ENCODE measurements at places on chromosomes 13 and 19.

GRCh38 chr19:2488942-2489731 lies 13.2 kb downstream of the GADD45B start:
- no peak for DNase-seq

GRCh38 chr13:92300651-92301050 lies 902.2 kb downstream of the GPC5 start:
- no peak for DNase-seq

DNA sequence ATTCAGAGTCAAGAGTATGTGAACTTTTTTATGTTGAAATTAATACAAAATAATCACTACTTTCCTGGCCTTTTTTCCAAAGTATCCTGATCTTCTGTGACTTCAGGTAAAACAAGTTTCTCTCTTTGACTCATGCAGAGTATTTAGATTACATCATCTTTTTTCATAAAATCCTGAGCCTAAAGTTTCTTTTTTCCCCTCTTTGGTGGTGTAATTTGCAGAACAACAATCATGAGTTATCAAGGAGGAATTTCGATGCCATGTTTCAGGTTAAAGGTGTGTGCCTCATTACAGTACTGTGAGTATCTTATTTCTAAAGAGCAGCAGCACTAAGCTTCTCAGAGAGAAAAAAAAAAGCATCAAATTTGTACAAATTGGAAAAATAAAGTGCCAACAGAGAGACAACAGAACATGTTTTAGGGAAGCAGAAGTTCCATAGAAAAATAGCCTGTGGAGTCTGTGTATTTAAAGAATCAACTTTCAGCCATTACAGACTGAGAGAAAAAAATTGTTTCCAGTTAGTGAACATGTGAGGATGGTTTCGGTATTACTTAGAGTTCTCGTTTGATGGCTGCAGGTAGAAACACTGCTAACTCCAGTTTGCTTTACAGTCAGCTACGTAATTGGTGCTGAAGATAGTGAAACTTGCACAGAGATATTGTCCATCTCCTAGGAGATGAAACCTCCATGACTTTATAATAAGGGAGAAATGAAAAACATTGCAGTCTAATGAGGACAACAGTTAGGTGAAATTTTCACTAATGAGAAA lies 78.1 kb upstream of the PCDH9 start:
- peak; percentile 70 for DNase-seq

DNA sequence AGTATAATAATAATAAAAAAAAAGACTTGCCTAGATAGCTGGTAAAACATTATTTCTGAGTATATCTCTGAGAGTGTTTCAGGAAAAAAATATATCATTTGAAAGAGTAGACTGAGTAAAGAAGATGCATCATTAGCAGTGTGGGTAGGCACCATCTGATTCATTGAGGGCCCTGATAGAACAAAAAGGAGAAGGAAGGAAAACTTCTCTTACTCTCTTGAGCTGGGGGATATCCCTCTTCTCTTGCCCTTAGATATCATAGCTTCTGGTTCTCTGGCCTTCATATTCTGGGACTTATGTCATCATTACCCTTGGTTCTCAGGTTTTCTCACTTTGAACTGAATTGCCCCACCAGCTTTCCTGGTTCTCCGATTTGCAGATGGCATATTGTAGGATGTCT lies 177.6 kb upstream of the EDNRB start:
- DNase-seq: no peak

GRCh38 chr13:53848366-53848961 lies 819.9 kb downstream of the OLFM4 start:
- DNase-seq: no peak

DNA sequence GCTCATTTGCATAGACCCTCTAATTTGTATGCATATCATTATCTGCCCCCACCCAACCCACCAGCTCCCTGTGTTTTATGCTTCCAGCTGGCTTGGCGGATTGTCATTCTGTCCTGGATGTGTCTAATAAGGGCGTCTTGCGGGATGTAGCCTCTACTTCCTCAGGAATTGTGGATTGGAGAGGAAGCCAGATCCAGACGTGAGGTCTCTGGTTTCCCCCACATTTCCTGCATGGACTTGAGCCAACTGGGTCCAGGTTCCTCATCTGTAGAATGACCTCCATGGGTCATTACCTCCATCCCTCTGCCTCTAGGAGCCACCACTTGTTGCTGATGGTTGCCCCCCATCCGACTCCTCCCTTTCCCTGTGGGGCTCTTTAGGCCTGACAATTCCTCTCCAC lies 7.3 kb downstream of the TNFSF14 start:
- DNase-seq: no peak

GRCh38 chr19:16522559-16523377 lies 19.5 kb downstream of the CHERP start:
- DNase-seq: no peak

DNA sequence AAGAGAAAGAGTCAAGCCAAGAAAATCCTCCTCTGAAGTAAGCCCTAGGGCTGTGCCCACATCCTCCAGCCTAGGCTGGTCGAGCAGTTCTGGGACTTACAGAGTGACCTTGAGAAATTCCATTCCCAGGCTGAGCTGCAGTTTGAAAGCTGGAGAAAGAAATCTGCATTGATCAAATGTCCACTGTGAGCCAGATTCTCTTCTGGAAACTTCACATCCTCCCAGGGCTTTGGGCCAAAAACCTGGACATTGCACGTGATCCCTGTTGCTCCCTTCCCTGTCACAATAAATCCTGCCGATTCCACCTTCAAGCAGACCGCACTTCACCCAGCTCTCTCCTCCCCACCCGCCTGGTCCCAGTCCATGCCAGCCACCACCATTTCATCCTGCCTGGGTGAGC lies 15.7 kb downstream of the TMEM143 start:
- DNase-seq: no peak

DNA sequence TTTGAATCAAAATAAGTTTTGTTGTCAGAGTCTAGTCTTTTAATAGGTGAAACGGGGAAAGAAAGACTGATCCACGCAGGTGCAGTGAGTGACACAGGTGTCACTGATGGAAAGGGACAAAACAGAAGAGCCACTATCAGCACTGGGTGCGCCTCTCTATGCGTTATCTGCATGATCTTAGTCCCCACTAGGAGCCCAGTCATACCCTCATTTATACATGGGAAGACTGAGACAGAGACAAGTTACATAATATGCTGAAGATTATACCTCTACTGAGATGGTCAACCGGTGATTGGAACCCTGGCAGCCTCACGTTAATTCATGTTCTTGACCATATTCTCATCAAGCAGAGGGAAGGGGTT lies 3.4 kb downstream of the LRCH1 start:
- no peak for DNase-seq

GRCh38 chr19:55165952-55166529 lies 372 bp downstream of the DNAAF3 start:
- peak; percentile 75 for DNase-seq

DNA sequence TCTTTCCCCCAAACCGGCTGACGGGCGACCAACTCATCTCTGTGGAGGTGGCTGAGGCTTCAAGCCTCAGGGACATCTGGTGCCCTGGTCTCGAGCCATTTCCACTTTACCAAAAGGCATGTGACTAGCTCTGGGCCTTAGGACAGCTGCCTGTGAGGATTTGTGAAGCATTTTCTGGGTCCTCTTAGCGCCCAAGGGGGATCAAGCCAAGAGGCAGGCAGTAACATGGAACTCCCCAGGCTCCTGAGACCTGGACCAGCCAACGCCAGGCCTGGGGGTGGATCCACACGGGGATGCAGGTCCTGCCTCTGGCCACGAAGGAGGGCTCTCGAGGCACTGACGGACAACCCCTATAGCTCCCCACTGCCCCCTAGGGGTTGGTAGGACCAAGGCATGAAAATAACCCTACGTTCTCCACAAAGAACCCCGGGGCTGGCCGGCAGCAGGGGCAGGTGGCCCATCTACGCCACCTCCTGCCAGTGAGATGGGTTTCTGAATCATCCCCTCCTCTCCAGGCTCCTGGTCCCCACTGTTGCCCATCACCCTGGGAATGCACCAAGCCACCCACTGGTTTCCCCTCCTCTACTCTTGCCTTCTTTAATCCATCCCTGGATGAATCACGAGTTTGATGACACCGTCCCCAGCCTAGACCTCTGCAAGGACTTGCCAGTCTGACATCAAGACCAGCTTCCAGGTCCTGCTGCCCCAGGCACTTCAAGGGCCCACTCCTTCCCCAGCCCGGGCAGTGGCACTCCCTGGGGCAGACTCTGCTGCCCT lies 7.0 kb upstream of the MYDGF start:
- DNase-seq: no peak

- no peak for DNase-seq
These were observed 776 bp upstream of the NCLN start for GRCh38 chr19:3184847-3185460.

GRCh38 chr13:20053891-20054290 lies 95.4 kb downstream of the ZMYM2 start:
- DNase-seq: no peak

- DNase-seq: peak; percentile 60
These were observed at the start of gene KCTD15 for GRCh38 chr19:33796164-33796875. Gene KCTD15, plus strand, starts transcription at chr19:33796870. Its CDS starts 3,585 bp downstream, at chr19:33800455.

DNA sequence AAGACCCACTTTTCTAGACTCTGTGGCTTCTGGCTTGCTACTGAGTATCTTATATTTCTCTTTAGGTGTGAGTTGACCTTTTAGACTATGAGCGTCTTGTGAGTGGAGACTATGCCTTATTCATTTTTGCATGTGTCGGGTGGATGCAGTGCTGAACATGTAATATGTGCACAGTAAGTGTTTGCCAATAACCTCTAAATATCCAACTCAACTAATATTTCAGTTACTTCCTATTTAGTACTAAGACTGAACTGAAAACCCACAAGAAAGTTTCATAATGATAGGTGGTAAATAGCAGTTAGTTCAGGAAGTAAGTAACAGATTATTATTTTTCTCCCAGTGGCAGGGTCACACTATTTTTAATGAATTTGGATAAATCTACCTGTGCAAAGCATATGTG lies 269.3 kb downstream of the KCNRG start:
- no peak for DNase-seq

DNA sequence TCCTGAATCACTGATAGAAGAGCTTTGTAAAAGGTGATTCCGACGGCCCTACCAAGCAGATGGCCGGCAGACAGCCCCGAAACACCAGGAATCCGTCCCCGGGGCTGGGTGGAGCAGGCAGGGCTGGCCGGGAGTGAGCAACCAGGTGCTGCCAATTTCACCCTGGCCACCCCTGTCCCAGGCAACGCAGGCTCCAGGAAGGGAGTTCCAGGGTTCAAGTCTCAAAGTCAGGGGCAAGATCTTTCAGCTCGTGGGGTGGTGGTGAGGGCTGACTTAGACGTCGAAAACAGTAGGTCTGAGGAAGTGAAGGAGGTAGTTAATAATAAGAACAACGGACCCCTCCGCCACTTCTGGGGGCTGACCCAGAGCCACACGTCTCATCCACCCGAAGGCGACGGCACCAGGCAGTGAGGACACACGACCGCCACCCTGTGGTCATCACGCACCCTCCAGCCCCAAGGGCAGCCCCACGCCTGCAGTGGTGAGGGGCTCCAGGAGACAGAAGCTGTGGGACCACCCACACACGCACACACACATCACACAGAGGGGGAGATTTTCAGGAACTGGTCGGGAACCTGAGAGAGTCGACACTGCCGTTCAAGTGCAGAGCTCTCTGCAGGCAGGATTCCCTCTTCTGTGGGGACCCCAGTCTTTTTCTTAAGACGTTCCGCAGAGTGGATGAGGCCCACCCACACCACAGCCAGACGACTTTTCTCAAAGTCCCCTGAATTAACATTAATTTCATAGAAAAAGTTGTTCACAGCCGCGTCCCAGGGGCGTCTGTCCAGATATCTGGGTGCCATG lies 67.2 kb downstream of the SPACA7 start:
- no peak for DNase-seq

- DNase-seq: peak; percentile 33
These were observed 117.8 kb upstream of the IRS2 start for GRCh38 chr13:109904218-109904617.

- peak; percentile 90 for DNase-seq
These were observed 58.8 kb upstream of the C1QTNF9B start for GRCh38 chr13:23956106-23956505.

- no peak for DNase-seq
These were observed 32.7 kb upstream of the MICU2 start for GRCh38 chr13:21636656-21637055.

- DNase-seq: no peak
These were observed 50.2 kb downstream of the FLT3 start for GRCh38 chr13:28049880-28050875.

DNA sequence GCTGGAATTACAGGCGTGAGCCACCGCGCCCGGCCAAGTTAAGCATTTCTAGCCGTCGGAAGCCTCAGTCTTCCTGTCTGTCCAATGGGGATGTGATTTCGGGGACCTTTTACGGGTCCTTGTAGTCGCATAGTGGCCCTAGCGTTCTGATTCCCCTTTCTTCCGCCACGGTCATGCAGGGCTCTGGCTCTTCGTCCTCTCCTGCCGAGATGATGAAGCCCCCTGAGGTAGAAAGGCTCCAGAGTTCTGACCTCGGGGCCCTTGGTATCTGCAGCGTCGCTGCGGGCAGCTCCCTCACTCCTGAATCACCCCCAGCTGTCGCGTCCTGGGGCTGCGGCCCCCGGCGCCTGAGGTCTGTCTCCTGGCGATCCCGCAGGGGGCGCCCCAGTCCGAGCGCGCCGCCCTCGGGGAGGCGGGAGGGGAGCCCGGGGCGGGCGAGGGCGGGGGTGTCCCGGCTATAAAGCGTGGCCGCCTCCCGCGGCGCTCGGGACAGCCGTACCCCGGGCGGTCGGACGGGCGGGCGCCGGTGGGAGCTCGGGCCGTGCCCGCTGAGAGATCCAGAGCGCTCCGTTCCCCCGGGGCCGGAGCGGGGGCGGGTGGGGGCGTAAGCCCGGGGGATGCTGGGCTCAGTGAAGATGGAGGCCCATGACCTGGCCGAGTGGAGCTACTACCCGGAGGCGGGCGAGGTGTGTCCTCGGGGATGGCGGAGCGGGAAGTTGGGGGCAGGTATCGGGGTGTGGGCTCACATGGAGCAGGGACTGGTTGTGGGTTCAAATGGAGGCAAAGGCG lies at the start of gene FOXA3:
FOXA3 (plus strand) TSS at position 487 of the 789 bp plus-strand sequence; CDS start at position 618, 131 bp downstream.
- DNase-seq: no peak

- DNase-seq: no peak
These were observed 14.0 kb downstream of the UNC13A start for GRCh38 chr19:17673937-17674799.

DNA sequence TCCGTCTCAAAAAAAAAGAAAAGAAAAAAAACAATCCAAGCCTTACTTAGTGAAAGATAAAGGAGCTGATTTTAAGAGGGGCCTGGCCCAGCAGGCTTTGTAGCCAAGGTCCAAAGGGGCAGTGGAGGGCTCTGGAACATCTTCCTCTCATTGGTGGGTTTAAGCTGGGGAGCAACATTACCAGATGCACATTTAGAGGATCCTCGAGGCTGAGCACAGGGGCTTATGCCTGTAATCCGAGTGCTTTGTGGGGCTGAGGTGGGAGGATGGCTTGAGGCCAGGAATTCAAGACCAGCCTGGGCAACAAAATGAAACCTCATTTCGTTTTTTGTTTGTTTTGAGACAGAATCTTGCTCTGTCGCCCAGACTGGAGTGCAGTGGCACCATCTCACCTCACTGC lies 8.0 kb upstream of the TMEM160 start:
- DNase-seq: no peak

DNA sequence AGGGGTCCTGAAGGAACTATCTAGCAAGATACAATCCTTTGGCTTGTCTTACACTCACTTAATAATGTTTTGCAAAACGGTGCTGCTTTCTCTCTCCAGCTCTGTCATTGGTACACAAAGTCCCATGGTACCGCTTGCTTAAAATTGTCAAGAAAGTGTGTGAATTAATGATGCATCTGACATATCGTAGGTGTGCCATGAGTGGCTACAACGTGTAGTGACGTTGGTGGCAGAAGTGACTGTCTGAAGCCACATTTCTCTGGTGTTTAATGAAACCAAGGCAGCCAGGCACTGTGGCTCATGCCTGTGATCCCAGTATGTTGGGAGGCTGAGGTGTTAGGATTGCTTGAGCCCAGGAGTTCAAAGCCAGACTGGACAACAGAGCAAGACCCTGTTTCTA lies 2.6 kb downstream of the HSH2D start:
- DNase-seq: no peak

Data from mammary epithelial cell (primary cell).